ENCODE measurements at places on chromosomes 5 and 9.

DNA sequence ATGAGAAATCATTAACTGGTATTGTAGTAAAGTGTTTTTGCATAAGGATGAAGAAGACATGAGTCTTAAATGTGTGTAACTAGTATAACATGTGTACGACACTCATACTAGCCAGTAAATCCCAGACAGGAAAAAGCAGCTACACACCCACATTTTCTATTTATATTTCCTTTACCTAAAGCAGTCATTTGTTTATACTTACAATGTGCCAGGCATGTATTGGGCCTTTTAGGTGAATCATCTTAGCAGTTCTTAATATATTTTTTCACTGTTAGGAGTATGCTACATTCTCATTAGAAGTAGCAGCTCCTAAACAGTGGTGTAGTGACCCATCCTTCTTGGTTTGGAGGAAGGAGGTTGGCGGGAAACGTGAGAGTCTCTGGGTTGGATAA, 55.8 kb upstream of the TMC1 start:
- no peak for DNase-seq

- DNase-seq = no peak
Measured at GRCh38 chr9:134955156-134955555, 37.4 kb upstream of the FCN1 start.

DNA sequence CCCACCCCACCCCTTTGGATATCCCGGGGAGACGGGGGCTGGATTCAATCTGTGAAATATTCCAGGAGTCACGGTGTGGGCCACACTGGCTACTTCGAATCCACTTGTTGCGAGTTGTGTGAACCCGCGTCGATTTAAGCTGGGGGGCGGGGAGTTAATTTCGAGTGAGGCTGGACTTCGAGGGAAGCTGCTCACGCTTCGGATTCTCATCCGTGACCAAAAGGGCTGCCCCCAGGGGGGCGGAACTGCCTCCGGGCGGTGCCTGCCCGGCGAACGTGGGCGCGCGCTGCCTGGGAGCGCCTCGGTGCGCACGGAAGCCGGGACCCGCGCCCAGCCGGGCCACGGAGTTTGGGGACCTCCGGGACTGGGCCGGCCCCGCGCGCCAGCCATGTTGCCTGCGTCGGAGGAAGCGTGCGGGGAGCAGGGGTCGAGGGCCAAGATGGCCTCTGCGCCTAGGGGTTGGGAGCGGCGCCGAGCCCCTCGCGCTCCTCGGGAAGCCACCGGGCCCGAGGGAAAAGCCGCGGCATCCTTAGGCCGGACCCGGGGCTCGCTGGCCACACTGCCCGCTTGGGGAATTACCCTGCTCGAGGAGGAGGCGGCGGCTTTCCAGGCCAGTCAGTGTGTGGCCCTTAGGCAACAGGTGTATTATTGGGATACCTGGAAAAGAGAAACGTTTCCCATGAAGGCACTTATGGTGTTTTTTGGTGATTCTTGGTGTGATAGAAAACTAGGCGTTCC, 975 bp downstream of the OCLN start:
- DNase-seq = no peak

- no peak for DNase-seq
Measured at GRCh38 chr5:153276151-153276550, 214.3 kb upstream of the GRIA1 start.

DNA sequence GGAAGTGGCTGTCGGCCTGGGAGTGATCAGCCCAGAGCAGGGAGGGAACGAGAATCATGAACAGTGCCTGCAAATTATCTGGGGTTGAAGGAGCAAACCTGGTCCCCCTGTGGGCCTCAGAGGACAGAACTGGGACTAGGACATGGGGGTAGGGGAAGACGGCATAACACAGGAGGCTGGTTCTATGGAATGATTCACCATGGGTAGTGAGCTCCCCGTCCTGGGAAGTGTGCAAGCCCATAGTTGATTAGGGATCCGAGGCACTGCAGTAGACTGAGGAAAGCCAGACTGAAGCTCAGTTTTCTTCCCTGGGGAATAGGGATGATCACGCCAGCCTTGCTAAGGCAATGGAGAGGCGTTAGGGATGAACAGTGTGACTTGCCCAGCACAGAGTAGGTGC, 5.6 kb downstream of the ADGRD2 start:
- no peak for DNase-seq

DNA sequence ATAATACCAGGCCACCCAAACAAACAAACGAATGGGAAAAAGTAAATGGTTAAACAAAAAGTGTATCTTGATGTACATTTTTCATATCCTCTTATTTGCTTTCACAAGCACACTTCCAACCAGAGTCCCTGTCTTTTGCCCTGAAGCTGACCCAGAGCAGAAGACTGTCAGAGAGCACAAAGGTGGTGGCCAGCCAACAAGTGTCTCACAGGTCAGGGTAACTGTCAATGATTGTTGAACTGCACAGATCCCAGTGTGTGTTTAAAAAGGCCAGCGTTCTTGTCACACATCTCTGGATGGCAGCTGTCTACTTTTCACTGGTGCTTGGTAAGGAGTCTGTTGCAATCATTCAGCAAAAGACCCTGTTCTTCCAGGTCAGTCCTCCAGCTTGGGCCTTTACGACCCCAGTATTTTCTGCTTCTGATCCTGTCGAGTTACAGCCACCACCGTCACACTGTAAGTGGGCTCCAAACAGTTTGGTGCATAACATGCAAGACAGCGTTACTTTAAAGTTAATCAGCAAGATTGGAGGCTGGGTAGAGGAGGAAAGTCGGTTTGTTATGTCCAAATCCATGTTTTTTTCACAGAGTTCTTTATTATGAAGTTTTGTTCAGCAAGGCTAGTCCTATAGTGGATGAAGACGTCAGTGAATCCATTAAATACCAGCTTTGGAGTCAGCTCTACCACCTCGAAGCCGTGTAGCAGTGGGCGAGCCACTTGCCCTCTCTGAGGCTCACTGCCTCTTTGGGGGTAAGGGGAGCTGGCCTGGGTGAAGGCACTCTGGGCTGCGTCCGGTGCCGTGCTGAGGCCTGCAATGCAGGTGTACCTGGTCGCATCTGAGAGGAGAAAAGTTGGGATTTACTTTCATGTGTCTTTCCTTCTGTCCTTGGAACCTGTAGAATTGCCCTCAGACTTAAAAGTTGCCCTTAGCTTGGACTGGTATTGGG, 265.7 kb downstream of the AOPEP start:
- no peak for DNase-seq

- DNase-seq = no peak
Measured at GRCh38 chr5:76472335-76473008, 69.4 kb downstream of the IQGAP2 start.

- DNase-seq = no peak
Measured at GRCh38 chr5:90356622-90357021, 52.9 kb downstream of the CETN3 start.

DNA sequence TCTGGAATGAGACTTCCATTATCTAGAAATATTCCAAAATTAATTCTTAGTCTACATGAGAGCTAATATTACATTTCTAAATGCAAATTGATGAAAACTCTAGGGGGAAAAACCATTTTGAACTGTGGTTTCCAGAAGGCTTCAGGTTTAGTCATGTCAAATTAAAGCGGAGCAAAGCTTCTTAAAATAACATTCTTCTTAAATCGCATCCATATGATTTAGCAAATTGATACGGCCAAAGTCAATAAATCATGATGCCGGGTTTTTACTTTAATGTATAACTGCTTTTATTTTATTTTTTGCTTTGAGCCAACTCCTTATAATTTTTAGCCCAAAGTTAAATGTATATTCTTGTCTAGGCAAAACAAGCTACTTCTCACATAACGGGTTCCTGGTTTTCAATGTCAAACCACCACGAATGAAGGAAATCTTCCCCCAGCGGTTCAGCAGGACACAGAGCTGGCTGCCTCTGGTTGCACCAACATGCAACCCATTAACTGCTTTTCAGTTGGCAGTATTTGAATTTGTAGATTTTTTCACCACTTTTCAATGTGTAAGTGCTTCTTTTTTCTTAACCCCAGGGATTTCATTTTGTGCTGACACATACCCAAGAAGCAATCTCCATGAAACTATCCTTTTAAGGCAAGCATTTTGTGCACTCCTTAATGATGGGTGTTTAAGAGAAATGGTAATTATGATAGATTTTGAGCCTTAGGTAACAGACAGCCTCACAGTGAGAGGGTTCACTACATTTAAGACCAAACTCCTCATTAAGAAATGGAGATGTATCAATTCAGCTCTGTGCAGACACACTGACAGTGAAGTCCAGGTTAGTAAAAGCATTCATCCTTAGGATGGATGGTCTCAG, 35.5 kb downstream of the EFNA5 start:
- DNase-seq = no peak

GRCh38 chr9:77166193-77166592, 11.1 kb upstream of the VPS13A start:
- no peak for DNase-seq

DNA sequence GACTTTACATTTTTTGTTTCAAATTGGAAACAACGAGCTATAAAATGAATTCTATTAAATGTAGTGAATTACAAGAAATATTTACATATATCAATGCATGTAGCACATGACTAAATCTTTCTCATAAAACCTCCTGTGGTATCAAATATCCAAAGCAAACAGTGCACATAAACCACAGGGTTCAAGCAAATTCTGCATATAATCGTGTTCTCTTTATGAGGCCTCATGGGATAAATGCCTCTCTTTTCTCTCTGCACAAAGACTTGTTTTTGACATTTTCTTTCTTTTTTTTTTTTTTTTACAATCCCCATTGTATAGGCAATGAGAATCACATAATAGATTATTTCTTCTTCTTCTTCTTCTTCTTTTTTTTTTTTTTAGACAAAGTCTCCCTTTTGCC, 1117.2 kb upstream of the DMAC1 start:
- DNase-seq = no peak

DNA sequence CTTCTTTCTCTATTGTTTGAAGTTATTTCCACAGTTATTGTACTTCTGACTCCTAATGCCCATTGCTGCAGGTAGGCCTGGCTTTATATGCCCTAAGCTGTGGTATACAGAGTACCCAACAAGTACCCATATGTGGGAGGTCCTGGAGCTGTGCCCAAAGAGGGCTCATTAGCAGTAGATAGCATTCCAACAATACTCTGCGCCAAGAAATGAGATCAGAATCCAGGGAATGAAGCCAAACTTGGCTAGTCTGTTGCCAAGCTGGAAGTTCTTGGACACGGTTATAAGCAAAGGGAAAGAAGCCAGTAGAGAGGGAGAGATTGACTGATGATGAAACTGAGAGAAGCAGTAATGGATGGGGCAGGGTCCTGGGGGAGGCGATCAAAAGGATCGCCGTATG, 29.7 kb upstream of the FAM169A start:
- DNase-seq = no peak

DNA sequence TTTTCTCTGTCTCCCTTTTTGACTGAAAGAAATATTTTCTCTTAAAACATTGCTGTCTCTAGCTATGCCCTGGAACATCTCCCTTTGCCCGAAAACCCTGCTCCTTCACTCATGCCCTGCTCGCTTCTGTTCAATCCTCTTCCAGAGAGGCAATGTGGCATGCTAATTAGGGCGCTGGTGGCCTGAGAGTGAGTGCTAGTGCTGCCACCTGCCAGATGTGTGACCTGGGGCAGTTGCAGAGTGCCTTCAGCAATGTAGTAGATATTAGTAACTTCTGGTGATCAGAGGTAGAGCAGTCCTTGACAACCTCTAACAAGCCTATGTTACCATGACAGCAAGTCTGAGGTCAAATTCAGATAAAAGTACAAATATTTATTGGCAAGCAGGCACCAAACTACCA, 119.5 kb upstream of the OSMR start:
- no peak for DNase-seq

GRCh38 chr5:113093558-113093957, 117.0 kb downstream of the DCP2 start:
- DNase-seq = no peak

DNA sequence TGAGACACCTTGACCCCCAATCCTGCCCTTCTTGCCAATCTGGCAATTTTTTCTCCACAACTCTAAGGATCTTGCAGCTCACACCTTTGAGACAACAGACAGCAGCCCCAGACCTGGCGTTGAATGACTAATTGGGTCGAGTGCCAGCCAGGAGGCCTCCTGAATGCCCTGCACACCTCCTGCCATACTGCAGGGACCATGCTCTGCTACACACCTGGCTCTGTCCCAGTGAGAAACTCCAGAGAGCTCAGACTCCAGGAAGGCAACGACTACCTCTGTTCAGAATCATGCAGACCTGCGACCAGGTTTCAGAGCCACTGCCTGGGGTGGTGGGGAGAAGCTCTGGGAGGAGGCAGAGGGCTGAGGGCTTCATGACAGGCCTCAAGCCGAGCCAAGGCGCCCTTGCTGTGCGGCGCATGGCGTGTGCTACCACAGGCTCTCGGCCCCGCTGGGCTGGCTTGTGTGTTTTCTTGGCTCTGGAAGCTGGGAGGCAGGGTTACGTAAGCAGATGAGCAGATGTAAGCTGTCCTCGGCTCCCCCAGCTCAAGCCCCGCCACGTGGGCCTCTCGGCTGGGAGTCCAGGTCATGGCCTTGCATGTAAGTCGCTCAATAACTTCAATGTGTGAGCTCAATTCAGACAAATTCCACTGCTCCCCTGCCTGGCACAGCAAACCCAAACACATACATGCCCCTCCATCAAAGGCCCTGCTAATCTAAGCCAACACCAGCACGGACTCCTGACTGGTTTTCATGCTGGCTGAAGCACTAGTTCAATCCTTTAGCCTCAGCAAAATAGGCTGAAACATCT, 27.5 kb downstream of the B4GALT1 start:
- no peak for DNase-seq

GRCh38 chr5:168826246-168826725, 247.1 kb upstream of the PANK3 start:
- DNase-seq = no peak

GRCh38 chr5:7759257-7759871, 91.6 kb downstream of the CFAP90 start:
- DNase-seq = no peak

DNA sequence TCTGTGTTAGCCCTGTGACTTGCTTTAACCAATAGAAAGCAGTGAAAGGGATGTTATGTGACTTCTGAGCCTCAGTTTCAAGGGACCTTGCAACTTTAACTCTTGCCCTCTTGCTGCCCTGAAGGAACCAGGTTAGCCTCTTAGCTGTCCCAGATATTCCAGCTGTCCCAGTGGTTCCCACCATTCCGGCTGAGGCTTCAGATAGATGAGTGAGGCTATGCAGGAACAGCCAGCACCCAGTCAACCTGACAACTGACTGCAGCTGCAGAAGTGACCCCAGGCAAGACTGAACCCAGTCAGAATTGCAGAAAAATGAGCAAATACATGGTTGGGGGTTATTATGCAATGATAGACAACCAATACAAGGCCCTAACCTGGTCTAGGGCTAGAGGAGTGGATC, 10.4 kb upstream of the CDC23 start:
- DNase-seq = no peak

DNA sequence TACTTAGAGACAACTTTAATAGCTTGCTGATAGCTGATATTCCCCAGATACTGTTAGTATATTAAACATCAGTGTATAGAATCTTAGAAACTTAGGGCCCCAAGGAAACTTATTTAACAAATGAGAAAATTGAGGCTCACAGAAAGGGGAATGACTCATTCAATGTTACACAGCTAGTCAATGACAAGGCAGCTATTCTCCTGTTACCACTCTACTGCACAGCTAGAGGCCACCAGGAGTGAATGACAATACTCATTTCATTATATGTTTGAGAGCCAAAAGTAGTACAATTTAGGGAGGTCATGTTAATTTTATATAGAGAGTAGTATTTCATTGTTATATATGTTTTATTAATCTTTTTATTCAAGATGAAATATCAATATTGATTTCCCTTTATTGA, 33.2 kb upstream of the PCDHB1 start:
- DNase-seq = no peak

GRCh38 chr5:134444941-134445471, 33.3 kb upstream of the CDKN2AIPNL start:
- no peak for DNase-seq

Measured in cortex of kidney (tissue), 1 donor.